ENCODE measurements at places on chromosomes 5 and 9.

- no peak for DNase-seq
Observed at GRCh38 chr5:14775857-14776256, 95.7 kb downstream of the ANKH start.

DNA sequence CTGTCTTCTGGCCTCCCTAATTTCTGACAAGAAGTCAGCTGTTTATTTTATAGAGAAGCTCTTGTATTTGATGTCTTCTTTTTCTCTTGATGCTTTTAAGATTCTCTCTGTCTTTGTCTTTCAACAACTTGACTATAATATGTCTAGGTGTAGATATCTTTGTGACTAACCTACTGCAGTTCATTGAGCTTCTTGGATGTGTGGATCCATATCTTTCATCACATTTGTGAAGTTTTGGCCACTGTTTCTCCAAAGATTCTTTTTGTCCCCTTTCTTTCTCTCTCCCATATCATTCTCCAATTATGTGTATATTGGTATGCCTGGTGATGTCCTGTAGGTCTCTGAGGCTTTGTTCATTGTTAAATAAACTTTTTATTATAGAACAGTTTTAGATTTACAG is 16.7 kb downstream of the SPEF2 start:
- DNase-seq = no peak

- no peak for DNase-seq
Observed at GRCh38 chr5:147611483-147611882, 101.6 kb upstream of the DPYSL3 start.

DNA sequence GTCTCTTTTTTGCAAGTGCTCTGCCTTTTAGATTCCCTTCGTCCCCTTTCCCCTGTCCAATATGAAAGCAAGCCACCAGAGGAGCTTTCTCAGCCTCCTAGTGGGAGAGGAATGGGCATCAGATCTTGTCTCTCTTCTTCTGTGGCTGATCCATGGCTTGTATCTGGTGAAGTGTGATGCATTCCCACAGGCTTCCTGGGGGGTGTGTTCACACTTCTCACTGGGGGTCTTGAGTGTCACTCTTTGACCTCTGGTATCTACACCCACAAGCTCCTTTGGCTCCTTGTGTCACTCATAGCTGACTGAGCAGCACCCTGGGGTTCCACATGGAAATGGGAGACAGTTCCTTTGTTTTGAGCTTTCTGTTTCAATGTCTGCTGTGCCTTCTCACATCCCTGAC is 411.5 kb downstream of the GADD45G start:
- no peak for DNase-seq

- no peak for DNase-seq
Observed at GRCh38 chr5:117201001-117201400, 626.4 kb upstream of the SEMA6A start.

GRCh38 chr5:93636837-93637236 is 53.8 kb downstream of the NR2F1 start:
- DNase-seq = no peak

DNA sequence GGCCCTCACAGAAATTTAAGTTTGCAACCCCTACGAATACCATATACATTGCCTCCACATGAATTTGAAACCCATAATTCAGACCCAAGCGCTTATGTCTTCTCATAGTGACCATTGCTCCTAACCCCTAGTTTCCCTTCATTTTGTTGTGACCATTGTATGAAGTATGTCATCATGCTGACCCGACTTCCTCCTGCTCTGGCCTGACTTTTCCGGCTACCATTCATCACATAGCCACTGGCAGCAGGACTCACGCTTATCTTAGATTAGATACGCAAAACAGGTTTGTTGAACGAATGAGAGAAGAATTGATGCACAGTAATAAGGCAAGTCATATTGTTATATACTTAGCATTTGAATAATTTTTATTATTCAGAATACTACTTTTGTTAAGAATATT is 345.4 kb downstream of the FBXL17 start:
- DNase-seq = no peak

DNA sequence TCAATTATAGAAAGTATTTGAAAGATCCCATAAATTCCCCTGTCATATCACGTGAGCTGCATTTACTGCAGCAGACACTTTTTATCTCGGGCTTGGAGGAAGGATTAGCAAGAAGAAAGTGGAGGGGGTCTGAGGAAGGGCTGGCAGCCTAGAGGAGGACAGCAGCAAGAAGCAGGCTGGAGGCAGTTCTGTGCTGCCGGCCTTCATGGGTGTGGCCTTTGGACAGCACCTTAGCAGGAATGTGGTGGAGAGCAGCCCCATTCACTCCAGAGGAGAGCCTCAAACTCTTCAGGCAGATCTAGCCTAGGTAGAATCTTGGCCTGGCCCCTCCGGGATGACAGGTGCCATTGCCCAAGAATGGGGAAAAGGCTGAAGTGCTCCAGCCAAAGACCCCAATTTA is 89.8 kb upstream of the GABRP start:
- no peak for DNase-seq

GRCh38 chr5:74063346-74063745 is 437.4 kb downstream of the ARHGEF28 start:
- no peak for DNase-seq

GRCh38 chr5:96458176-96458575 is 25.1 kb upstream of the PCSK1 start:
- DNase-seq = no peak

- DNase-seq = peak; percentile 54
Observed at GRCh38 chr9:36873247-36873875, 160.7 kb downstream of the PAX5 start.

DNA sequence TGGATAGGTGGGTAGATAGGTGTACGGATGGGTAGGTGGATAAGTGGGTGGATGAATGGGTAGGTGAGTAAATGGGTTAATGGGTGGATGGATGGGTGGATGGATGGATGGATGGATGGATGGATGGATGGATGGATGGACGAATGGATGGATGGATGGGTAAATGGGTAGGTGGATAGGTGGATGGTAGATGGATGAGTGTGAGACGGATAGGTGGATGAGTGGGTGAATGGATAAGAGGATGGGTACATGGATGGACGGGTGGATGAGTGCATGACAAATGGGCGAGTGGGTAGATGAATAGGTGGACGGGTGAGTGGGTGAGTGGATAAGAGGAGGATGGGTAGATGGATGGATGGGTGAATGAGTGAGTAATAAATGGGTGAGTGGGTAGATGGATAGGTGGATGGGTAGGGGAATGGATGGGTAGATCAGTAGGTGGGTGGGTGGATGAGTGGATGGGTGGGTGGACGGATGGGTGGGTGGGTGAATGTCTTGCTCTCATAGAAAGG is 179.2 kb downstream of the FGF18 start:
- no peak for DNase-seq

DNA sequence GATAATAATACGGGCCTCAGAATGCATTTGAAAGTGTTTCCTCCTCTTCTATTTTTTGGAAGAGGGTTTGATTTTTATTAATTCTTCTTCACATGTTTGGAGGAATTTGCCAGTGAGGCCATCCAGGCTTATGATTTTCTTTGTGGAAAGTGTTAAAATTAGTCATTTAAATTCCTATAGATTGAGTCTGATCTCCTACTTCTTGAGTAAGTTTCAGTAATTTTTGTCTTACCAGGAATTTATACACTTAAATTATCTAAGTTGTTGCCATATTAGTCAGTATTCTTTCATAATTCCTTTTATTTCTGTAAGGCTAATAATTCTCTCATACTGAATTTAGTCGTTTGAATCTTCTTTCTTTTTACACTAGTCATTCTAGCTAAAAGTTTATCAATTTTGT is 25.2 kb upstream of the HAPLN1 start:
- no peak for DNase-seq

DNA sequence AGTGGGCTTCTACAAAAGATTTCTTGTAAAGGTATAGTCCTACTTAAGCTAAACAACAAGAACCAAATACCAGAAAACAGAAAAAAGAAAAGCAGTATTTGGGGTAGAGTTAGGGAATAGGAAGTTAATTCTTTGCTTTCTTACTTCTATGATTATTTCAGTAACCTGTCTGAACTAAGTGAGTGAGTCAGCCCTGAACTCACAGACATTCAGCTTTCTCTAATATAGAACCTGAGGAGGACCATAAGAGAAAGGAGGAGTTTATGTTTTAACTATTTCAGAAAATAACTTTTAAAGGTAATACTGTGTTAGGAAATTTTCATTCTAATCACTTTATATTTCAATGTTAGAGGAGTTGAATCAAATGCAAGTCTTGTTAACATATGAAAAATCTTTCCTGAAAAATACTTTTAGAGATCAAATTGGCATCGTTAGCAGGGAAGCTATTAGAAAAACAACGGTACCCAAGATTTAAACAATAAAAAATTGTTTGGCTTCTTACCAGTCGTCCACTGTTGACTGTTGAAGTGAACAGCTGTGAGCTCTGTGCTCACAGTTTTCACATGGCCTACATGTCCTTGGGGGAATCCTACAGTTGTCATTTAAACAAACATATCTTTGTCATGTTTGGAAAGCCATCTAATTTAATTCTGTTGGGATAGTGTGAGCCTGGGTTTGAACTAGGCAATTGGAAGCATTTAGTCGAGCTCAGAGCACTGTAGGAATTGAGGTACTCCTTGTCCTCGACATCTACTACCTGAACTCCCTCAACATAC is 19.9 kb upstream of the ZFAND5 start:
- DNase-seq = no peak

DNA sequence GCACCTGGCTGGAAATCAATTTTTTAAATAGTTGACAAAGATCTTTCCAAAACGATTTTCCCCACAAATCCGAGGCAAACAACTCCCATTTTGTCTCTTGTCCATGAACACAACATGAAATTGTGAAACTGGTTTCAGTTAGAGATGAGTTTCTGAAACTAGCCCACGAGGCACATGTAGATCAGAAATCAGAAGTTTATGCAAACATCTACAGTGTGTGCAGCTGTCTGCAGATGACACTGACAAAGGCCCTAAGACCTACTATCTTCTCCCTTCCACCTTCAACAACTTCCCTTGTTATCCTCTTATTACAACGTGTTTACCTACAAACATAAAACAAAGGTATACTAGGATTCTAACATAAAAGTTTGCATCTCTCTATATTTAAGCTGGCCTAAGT is 183.3 kb downstream of the DIRAS2 start:
- no peak for DNase-seq

DNA sequence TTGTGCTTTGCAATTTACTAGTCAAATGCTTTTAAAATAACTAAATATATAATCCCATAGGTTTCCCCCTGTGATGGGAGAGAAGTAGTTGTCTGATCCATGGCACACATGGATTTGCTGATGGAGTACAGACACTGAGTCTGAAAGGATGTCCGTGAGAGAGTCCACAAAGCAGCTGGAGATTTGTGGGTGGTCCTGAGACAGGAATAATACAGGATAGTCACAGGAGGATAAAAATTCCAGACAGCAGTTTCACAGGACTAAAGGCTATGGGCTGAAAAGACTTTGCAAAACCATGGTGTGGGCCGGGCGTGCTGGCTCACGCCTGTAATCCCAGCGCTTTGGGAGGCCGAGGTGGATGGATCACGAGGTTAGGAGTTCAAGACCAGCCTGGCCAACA is 58.7 kb upstream of the ZFR start:
- no peak for DNase-seq

DNA sequence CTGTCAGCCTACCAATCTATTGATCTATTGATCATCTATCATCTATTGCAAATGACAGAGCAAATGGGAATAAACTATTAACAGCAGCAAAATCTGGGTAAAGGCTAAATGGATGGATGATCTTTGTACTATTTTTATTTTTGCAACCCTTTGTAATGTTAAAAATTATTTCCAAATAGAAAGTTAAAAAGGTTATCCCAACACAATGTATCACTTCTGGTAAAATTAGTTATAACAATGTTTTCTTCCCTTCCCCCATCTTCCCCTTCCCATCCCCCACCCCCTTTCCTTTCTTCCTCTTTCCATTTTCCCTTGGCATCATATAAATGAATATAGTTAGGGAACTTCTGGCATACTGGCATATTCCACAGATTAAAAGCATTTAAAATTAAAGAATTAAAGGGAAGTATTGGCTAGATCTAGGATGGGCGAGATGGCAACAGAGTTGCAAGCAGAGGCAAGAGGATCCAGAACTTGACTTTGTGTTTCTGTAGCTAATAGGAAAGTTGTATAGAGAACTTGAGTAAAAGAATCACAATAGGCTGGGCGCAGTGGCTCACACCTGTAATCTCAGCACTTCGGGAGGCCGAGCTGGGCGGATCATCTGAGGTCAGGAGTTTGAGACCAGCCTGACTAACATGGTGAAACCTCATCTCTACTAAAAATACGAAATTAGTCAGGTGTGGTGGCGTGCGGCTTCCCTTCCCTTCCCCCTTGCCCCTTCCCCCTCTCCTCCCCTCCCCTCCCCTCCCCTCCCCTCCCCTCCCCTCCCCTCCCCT is 66.6 kb upstream of the TAF11L2 start:
- no peak for DNase-seq

GRCh38 chr5:34494111-34494755 is 161.9 kb upstream of the RAI14 start:
- DNase-seq = no peak

- DNase-seq = no peak
Observed at GRCh38 chr5:179124273-179124852, 64.2 kb downstream of the ZNF354C start.

DNA sequence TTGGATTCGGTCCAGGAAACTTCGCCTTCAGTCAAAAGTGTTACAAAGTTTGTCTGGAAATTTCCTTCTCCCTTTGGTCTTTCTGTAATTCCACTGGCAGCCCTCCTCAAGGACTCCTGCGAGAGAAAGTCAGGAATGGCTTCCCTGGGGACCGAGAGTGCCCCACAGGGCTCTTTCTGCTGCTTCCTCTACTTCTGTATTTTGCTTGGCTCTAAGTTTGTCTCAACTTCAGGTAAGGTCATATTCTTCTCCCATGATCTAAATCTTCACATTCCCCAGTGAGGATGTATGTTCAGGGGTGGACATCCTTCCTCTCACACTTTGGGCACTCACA is 10.3 kb upstream of the RIOK2 start:
- no peak for DNase-seq

DNA sequence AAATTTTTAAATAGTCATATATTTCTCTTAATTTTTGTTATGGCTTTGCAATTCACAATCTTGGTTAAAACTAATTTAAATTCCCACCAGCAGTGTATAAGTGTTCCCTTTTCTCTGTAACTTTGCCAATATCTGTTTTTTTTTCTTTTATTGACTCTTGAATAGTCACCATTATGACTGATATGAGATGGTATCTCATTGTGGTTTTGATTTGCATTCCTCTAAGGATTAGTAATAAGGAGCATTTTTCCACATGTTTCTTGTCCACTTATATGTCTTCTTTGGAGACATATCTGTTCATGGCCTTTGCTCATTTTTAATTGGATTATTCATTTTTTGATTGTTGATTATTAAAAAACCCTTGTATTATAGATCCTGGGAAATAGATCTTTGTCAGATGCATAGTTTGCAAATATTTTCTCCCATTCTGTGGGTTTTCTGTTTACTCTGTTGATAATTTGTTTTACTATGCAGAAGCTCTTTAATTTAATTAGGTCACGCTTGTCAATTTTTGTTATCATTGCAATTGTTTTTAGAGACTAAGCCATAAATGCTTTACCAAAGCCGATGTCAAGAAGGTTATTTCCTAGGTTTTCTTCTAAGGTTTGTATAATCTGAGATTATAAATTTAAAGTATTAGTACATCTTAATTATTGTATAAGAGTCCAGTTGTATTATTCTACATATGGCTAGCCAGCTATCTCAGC is 610.9 kb downstream of the CHSY3 start:
- DNase-seq = no peak

All from stimulated activated CD4-positive, alpha-beta T cell treated with anti-CD3 and anti-CD28 coated beads, Interleukin-12 subunit alpha, Interleukin-12 subunit beta, amount 100 ng/mL, for 24 hours (primary cell).